ENCODE measurements at places on chromosomes 4 and X. TPM values are rescaled to one million over a fixed set of nuclear protein-coding genes. Genes with fewer than 3 reads are reported as not detected.

DNA sequence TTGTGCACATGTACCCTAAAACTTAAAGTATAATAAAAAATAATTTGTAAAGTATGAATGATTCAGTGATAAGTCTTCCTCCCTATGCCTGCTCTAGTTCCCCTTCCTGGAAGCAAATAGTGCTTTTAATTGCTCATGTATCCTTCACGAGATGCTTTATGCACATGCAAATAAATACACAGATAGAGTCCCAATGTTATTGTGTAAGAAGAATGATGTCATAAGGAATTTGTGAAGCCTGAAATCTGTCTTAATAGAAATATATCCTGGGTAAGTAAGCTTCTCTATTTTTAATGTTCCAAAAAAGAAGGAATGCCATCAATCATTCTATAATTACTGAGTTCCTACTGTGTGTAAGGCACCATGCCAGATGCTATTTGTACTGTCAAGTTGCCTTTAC lies 157.5 kb upstream of the SLC4A4 start:
- H3K4me3 ChIP-seq: no peak overlapping the region
- no peak overlapping the region for H3K27ac ChIP-seq
- no peaks in the 10 kb centered on the region for H3K36me3 ChIP-seq
- peaks cover 15% of the 10 kb centered on the region for H3K4me1 ChIP-seq

DNA sequence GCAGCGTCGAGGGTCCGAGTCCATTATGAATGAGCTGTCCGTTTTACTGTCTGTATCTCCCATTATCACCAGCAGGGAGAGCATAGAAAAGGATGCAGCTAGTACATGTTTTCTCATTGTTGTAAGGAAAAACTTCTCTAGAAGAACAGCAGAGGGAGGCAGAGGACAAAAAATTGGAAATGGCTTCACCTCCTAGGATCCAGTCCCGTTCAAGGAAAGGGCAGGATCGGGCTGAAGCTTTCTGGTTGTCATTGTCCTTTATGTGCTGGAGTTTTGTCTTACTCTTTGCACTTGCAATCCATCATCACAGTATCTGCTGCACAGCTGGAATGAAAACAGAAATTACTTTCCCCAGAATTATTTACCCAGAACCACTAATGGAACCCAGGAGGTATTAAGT lies 14.7 kb downstream of the NDP start:
- peak; percentile 17 for DNase-seq
- no peaks in the 10 kb centered on the region for H3K36me3 ChIP-seq
- no peak overlapping the region for H3K27ac ChIP-seq
- no peak overlapping the region for H3K4me3 ChIP-seq

- DNase-seq: no peak
- no peaks in the 10 kb centered on the region for H3K4me1 ChIP-seq
- H3K27ac ChIP-seq: no peak overlapping the region
Measured at GRCh38 chr4:59535541-59535940, 1664.6 kb upstream of the ADGRL3 start.

- peaks cover 3% of the 10 kb centered on the region for H3K4me1 ChIP-seq
- no peaks in the 10 kb centered on the region for H3K27me3 ChIP-seq
- H3K27ac ChIP-seq: no peak overlapping the region
- H3K4me3 ChIP-seq: no peak overlapping the region
- peaks cover 7% of the 10 kb centered on the region for H3K36me3 ChIP-seq
Measured at GRCh38 chrX:9542761-9543111, 77.9 kb downstream of the TBL1X start.

- no peaks in the 10 kb centered on the region for H3K36me3 ChIP-seq
- H3K27me3 ChIP-seq: no peaks in the 10 kb centered on the region
- no peaks in the 10 kb centered on the region for H3K4me1 ChIP-seq
- no peak for DNase-seq
- H3K4me3 ChIP-seq: no peak overlapping the region
Measured at GRCh38 chrX:96591421-96591820, 93.2 kb upstream of the DIAPH2 start.

DNA sequence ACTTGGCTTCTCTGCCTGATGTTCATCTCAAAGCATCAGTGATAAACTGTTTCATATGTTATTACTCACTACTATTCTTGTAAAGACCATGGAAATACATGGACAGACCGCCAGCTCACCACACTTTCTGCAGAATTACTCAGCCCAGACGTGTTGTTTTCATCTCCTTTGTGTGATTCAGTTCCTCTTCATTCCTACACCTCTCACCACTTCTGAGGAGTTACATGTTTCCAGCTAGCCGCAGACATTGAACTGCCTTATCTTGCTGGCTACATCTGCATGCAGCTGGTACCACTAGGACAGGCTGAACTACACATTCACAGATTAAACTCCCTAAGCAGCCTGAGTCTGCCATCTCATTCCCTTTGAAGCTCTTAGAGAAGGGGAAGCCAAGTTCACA lies 443.2 kb upstream of the FGF16 start:
- peaks cover 17% of the 10 kb centered on the region for H3K4me1 ChIP-seq
- peak; percentile 26 for DNase-seq
- H3K36me3 ChIP-seq: no peaks in the 10 kb centered on the region
- peaks cover 2% of the 10 kb centered on the region for H3K27me3 ChIP-seq
- H3K27ac ChIP-seq: no peak overlapping the region

GRCh38 chr4:75429208-75429607 lies 85.0 kb downstream of the RCHY1 start:
- H3K36me3 ChIP-seq: no peaks in the 10 kb centered on the region
- H3K4me1 ChIP-seq: no peaks in the 10 kb centered on the region
- H3K27me3 ChIP-seq: peaks cover 9% of the 10 kb centered on the region
- DNase-seq: no peak
- no peak overlapping the region for H3K27ac ChIP-seq

DNA sequence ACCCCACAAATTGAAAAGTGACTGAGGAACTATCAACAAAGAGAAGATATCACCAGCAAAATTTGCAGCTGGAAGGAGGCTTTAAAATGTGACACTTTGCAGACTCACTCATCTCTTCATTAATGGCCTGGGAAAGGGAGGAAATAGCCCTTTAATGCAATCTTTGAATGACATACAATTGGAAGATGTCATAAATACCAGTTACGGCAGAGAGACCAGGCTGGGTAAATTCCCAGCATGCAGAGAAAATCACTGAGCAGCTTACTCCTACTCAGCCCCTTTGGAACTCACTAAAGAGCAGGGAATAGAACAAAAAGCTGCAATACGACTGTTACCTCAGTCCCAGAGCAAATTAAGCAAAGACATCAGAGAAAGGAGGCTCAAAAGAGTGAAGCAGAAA lies 238.9 kb downstream of the HS3ST1 start:
- no peak overlapping the region for H3K4me3 ChIP-seq
- no peak overlapping the region for H3K27ac ChIP-seq
- H3K27me3 ChIP-seq: no peaks in the 10 kb centered on the region

GRCh38 chr4:77578145-77578544 lies 27.5 kb upstream of the CXCL13 start:
- H3K4me1 ChIP-seq: peaks cover 3% of the 10 kb centered on the region
- H3K27ac ChIP-seq: no peak overlapping the region
- no peaks in the 10 kb centered on the region for H3K36me3 ChIP-seq
- peaks cover 18% of the 10 kb centered on the region for H3K27me3 ChIP-seq

DNA sequence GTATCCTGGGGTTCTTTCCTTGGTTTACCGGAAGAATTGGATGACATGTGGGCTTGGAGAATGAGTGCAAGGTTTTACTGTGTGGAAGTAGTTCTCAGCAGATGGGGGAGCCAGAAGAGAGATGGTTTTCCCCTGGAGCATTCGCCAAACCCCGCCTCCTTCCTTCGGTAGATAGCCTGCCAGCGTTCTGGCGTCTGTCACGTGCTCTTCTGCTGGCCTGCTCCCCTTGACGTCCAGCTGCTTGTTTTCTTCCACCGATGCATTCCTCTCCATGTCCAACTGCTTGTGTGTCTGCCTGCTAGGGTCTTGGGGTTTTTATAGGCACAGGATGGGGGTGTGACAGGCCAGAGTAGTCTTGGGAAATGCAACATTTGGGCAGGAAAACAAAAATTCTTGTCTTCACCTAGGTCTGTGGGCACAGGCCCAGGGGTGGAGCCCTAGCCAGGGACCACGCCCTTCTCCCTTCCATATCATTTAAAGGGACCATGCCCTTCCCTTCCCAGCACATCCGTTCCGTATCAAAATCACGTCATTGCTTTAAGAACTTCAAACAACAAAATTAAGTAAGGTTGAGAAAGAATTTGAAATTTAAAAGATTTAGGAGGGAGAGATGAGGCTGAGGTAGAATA lies 538.7 kb upstream of the SMIM31 start:
- H3K27me3 ChIP-seq: no peaks in the 10 kb centered on the region
- DNase-seq: no peak
- no peak overlapping the region for H3K27ac ChIP-seq
- H3K36me3 ChIP-seq: no peaks in the 10 kb centered on the region

DNA sequence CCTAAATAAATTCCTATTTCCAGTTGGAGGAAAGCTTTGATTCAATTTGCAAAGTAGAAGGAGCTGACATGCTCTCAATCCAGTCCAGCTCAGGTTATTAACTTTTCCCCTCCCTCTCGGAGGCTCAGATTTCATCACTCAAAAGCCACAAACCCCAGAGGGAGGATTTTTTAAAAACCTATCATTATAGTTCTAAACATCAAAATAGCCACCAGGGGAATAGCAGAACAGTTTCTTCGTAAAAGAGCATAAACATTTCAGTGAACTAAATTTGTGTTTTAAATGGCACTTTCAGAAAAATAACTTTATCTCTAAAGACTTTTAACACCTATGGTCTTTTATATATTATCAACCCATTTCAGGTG lies 8.8 kb downstream of the GPRIN3 start:
- peaks cover 69% of the 10 kb centered on the region for H3K36me3 ChIP-seq
- H3K27me3 ChIP-seq: no peaks in the 10 kb centered on the region
- peak overlapping the region; percentile 83 for H3K4me3 ChIP-seq
- H3K27ac ChIP-seq: peak overlapping the region; percentile 99
- H3K4me1 ChIP-seq: peaks cover 79% of the 10 kb centered on the region

- H3K27ac ChIP-seq: no peak overlapping the region
- no peaks in the 10 kb centered on the region for H3K27me3 ChIP-seq
- no peaks in the 10 kb centered on the region for H3K4me1 ChIP-seq
- H3K36me3 ChIP-seq: no peaks in the 10 kb centered on the region
- DNase-seq: no peak
Measured at GRCh38 chr4:187084701-187085100, 361.0 kb upstream of the FAT1 start.

DNA sequence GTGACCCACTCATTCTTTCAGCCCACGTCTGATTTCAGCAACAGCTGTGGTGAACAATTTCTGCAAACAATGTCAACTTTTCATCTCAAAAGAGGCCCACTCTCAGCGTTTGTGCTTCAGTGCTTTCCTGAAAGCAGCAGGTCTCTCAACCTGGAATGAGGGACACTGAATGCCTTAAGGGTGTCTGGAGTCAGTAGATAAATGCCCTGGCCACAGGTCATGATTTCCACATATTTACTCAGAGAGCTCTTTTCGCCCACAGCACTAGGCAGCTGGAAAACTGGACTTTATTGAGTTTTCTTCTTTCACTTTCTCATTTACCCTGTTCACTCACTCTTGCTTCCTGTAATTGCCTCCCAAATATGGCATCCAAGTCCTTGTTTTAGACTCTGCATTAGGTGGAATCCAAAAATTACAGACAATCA lies 52.8 kb downstream of the NPFFR2 start:
- no peaks in the 10 kb centered on the region for H3K27me3 ChIP-seq
- no peaks in the 10 kb centered on the region for H3K36me3 ChIP-seq
- H3K4me1 ChIP-seq: no peaks in the 10 kb centered on the region
- DNase-seq: no peak

- H3K36me3 ChIP-seq: no peaks in the 10 kb centered on the region
- no peak overlapping the region for H3K4me3 ChIP-seq
- peaks cover 6% of the 10 kb centered on the region for H3K27me3 ChIP-seq
- DNase-seq: peak; percentile 70
- peaks cover 15% of the 10 kb centered on the region for H3K4me1 ChIP-seq
- no peak overlapping the region for H3K27ac ChIP-seq
Measured at GRCh38 chr4:81466841-81467671, 4.7 kb downstream of the RASGEF1B start.

DNA sequence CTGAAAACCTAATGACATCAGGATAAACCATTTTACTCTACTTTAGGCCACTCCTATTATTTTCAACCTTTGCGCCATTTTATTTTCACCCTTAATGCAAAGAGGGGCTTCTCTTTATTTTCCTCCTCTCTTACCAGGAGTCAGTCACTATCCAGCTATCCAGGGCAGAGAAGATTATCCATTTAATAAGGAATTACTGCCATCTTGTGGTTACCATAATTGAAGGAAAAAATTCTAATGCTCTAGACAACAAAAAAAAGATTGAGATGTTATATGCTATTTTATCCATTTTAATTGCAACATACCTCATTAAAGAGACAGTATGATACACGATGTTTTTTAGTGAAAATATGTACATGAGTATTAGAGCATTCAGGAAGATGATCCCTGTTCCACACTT lies 514.5 kb upstream of the FAM241A start:
- H3K36me3 ChIP-seq: no peaks in the 10 kb centered on the region
- H3K4me3 ChIP-seq: no peak overlapping the region
- no peak for DNase-seq
- H3K27ac ChIP-seq: no peak overlapping the region

GRCh38 chr4:119139311-119139710 lies 3.7 kb downstream of the MYOZ2 start:
- H3K27ac ChIP-seq: no peak overlapping the region
- H3K36me3 ChIP-seq: no peaks in the 10 kb centered on the region
- no peak for DNase-seq
- H3K27me3 ChIP-seq: no peaks in the 10 kb centered on the region
- H3K4me1 ChIP-seq: peaks cover 9% of the 10 kb centered on the region

DNA sequence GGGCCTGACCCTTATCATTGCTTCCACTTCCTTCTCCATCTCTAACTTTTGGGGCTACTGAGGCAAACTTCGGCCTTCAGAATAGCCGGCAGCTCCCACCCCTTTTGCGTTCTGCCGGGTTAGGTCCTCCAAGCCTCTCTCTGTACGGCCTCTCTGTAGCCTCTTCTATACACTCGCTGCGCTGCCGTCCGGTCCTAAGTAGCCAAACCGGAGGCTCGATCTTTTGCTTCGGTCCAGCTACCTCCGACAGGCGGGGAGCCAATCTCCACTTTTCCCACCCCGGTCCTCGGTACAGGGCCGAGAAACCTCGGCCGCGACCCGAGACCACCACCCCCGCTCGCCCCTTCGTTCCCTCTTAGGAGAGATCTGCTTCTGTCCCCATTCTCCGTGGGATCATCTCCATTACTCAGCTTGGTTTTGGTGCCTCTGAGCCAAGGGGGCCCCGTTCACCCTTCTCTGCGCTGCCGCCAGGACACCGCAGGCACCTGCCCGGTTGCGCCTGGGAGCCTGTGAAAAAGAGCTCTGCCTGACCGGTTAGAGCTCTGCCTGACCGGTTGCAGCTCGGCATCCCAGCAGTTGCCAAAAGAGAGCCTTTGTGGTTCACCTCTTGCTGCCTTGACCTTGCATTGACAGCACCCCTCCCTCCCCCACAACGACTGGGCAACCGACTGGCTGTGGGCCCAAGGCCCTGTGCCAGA lies 1.0 kb upstream of the HTR2C start:
- peaks cover 2% of the 10 kb centered on the region for H3K36me3 ChIP-seq
- no peak overlapping the region for H3K27ac ChIP-seq
- no peaks in the 10 kb centered on the region for H3K4me1 ChIP-seq
- no peak for DNase-seq
- H3K4me3 ChIP-seq: no peak overlapping the region

- no peaks in the 10 kb centered on the region for H3K36me3 ChIP-seq
- no peak overlapping the region for H3K27ac ChIP-seq
Measured at GRCh38 chrX:37662181-37662580, 23.4 kb upstream of the XK start.

Gene CTAG2
- not detected for total RNA-seq

Gene FAM9B
- not detected for total RNA-seq

Gene PF4V1
- total RNA-seq: not detected

Gene LIMCH1
- total RNA-seq: not detected

Gene MEPE
- not detected for total RNA-seq

Gene ALB
- total RNA-seq: not detected

Gene MMRN1
- 1.2 TPM for total RNA-seq

Gene SCD5
- total RNA-seq: 0.20 TPM

Gene AMBN
- total RNA-seq: not detected

Gene BBS7
- total RNA-seq: 16.2 TPM

Gene ZMAT1
- 3.6 TPM for total RNA-seq

Gene FGF5
- not detected for total RNA-seq
